ENCODE measurements at places on chromosomes 2 and 18.

GRCh38 chr2:64640153-64641044 is 13.3 kb downstream of the SERTAD2 start:
- DNase-seq = no peak

DNA sequence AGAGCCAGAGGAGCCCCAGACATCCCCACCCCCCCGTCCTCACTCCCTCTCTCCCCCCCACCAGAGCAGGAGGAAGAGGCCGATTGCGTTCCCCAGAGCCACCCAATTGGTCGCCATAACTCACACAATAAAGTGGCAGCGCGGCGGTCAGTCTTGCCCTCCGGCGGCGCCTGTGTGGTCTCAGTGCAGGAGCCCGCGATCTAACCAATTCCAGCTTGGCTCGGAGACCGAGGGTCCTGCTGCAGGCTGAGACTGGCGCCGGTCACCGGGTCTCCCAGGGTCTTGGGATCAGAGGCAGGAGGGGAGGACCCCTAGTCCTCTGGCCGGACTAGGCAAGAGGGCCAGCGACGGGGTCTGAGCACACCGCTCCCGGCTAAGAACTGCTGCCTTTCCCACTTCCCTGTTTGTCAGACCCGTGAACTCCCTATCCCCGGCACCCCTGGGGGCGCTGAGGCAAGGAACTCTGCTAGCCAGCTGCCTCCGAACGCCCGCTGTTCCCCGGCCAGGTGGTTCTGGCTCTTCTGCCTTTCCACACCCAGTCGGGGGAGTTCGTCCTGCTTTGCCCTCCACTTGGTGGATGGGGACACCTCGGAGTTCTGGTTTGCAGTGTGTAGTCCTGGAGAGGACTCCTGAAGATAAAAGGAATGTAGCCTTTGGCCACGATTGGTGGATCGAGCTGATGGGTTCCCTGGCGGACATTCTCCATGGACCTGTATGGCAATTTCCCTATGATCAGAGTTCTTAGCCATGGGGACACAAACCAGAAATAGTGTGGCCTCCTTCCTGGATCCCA is 1.0 kb upstream of the HOXD12 start:
- DNase-seq = no peak

DNA sequence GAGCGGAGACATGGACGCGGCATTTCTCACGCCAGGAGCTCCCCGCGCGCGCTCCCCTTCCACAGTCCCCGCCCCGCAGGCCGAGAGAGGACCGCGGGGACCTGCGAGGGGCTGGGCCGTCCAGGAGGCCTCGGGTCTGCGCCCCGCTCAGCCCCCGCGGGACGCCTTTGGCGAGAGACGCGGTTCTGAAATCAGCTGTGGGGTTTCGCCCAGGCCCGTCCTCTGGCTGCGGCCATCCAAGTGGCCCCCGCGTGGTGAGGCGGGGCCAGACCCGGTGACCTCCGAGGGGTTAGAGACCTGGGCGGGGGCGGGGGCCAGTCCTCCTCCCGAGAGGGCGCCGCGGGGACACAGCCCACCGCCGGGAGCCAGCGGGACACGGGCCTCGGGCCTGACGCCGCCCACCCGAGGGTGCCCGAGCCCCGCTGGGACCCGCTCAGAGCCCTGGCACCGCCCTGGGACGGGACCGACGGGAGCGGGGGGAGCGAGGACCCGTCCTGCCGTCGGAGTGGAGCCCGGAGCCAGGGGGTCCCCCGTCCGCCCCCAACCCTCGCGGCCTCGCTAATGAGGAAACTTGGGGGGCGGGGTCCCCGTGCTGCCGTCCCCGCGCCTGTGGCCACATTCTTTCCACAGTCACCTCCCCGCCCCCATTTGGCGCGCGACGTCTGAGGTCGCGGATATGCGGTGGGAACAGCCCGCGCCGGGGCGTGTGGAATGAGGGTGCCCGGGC is 6.1 kb upstream of the SALL3 start:
- no peak for DNase-seq

GRCh38 chr2:150169237-150169629 is 318.2 kb downstream of the RND3 start:
- DNase-seq = no peak

DNA sequence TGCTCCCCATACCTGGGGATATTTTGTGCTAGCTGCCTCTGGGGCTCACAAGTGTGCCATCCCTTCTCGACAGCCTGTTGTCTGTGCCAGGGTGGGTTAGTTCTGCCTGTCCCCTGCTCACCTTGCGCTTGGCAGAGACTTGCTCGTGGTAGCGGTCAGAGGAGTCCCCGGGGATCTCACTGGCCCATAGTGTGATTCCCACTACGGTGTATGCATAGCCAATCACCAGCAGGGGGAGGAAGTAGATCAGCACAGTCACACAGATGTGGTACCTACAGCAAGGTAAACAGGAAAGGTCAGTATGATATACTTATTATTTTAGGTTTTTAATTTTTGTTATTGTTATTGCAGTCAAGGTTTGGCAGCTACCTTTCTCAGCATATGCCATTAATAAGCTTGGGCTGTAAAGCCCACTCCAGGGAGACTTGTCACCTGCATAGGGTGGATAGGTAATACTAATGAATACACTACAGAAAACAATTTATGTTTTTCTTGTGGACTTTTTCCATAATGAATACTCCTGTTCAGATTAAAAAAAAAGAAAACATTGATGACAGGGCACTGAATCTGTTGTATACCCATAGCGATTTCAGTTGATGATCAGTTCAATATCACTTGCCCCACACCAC is 95.2 kb downstream of the POLE4 start:
- no peak for DNase-seq

DNA sequence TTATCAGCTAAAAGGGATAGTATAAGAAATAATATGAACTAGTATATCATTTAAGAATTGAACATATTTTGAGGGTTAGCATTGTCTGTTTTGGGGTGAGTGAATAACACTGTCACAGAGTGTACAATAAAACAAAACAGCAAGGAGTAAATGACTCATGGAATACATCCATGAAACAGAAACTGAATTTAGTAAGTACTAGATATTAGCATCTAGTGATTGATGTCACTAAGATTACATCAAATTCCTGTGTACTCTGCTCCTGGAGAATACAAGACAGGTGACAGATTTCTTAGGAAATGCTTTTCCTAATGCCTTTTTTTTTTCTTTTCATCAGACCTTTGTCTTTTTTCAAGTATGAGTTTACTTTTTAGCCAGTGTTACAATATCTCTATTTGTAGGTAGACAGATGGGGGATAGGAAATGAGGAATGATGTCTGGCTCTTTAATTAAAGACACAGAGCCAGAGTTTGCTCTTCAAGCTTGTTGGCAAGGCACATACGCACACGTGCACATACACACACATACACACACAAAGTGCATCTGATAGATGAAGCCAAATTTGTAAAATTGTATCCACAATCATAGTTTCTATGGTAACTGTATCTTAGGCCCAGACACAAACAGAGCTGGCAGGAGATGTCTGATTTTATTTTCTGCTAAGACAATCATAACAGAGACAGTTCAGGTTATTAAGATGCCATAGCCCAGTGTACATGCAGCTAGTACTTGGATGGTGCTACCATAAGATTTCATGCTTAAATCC is 138.2 kb upstream of the NRP2 start:
- DNase-seq = no peak

GRCh38 chr18:58819051-58819450 is 45.6 kb upstream of the ZNF532 start:
- no peak for DNase-seq

GRCh38 chr2:177241711-177242120 is 22.8 kb downstream of the NFE2L2 start:
- DNase-seq = no peak

DNA sequence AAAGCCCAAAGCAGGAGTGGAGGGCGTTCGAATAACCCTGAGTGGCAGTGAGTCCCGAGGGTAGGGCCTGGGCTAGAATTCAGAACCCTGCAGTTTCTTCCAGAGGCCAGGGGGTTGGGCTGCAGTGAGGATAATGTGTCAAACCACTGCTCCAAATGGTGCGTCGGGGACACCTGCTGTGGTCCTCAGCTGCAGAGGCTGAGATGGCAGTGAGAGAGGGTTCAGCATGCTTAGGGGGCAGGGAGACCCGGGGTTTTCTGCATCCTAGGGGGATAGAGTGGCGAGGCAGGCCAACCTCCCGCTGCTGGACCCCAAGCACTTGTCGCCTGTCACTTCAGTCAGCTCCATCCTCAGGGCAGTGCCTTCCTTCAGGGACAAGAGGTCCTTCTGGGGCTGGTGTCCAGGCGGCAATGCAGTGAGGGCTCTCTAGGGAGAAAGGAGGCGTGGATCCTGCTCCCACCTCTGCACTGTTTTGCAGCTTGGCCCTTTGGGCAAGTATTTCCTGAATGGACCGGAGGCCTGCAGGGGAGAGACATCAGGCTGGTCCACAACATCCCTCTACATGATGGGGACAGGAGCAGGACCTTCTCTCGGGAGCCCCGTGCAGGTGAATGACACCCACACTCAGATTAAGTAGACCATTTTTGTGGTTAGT is 8.4 kb upstream of the NTSR2 start:
- DNase-seq = no peak

DNA sequence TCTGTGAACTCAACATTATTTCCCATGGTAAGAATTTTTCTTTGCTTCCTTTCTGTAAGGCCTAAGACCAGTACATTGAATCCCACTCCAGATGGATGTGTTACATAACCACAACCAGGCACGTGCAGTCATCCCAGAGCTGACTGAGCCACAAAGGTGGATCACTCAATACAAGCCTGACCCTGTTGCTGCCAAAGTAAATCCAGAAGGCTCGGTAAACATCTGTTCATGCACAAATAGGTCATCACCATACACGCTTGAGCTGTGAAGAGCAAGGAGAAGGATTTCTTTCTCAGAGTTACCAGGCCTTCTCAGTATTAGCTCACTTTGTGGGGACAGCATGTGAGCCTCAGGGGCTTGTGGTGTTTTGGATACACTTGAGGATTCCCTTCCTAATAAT is 791.4 kb upstream of the FANCL start:
- DNase-seq = no peak

- no peak for DNase-seq
These were observed 101.5 kb upstream of the GRB14 start for GRCh38 chr2:164722616-164723338.

GRCh38 chr2:144208924-144209323 is 311.0 kb downstream of the ZEB2 start:
- no peak for DNase-seq

DNA sequence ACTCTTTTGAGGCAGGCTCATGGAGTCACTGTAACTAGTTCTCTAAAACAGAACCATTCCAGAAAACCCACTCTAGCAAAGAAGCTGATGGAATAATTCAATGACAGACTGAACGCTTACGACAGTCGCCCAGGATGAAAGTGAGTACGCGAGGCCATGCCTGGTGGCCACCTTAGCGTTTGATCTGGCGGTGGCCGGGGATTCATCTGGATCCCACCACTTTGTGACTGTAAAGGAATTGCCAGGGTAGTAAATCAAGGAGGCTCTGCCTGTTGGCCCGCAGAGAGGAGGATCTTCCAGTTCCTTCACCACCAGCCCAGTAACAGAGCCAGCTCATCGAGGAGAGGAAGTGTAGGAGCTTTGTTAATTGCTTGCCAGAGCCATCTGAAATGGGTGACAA is 34.6 kb downstream of the GREB1 start:
- DNase-seq = no peak

GRCh38 chr2:216202626-216203250 is 93.6 kb downstream of the XRCC5 start:
- no peak for DNase-seq

DNA sequence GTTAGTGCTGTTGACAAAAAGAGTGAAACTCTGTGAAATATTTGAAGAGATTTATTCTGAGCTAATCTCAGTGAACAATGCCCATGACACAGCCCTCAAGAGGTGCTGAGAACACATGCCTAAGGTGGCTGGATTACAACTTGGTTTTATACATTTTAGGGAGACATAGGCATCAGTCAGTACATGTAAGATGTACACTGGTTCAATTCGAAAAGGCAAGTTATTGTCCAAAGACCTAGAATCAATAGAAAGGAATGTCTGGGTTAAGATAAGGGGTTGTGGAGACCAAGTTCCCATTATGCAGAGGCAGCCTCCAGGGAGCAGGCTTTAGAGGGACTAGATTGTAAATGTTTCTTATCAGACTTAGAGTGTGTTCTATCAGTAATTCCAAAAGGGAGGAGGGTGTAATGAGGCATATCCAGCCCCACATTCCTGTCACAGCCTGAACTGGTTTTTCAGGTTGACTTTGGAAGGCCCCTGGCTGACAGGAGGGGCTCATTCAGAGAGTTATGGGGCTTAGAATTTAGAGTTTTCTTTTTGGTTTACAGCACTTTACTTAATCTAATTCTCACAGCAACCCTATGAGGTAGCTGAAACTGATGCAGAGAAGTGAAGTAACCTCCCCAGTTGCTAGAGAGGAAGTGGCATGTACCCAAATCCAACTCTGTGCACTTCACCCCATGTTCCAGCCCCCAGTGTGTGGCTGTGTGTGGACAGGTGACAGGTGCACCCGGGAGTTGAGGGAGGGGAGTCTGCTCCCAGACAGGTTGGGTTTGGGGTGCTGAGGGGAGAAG is 28.3 kb upstream of the ASAP2 start:
- no peak for DNase-seq

DNA sequence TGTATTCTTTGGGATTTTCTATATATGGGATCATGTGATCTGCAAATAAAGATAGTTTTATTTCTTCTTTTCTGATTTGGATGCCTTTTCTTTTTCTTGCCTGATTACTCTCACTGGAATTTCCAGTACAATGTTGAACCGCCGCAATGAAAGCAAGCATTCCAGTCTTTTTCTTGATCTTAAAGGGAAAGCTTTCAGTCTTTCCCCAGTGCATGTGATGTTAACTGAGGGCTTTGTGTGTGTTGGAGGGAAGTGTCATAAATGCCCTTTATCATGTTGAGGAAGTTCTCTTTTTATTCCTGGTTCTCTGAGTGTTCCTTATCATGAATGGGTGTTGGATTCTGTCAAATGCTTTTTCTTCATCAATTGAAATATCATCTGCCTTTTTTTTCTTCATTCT is 16.9 kb upstream of the CYBRD1 start:
- DNase-seq = no peak

DNA sequence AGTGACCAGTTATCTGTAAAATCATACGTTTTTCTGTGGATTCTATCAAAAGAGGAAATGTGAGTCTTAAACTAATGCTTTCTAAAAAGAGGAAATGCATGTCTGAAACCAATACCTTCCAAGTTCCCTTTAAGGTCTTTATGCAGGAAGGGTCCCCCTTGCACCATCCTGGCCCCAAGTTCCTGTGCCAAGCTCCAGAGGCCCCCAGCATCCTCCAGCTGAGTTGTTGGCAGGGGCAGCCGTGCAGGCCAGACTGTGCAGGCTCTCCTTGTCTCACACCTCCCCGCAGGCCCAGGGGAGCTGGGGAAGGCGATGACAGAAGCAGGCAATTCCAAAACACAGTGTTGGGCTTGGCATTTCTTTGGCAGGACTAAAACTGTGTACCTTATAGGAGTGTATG is 39.2 kb downstream of the DPYSL5 start:
- no peak for DNase-seq

DNA sequence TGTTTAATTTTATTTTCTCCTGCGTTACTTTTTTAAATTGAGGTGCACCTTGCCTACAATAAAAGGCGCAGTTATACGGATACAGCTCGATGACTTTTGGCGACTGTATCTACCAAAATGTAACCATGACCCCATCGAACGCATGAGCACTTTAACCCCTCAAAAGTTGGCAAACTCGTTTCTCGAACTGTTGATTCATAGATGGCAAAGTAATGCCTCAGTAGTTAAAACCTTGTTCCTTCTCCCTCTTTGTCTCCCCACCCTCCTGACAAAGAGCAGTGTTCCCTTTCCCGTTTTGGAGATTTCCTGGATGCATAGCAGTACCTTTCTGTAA is 577 bp downstream of the MOGAT1 start:
- no peak for DNase-seq

GRCh38 chr18:57984490-57985115 is 59.4 kb upstream of the NEDD4L start:
- DNase-seq = no peak

All from stimulated activated CD8-positive, alpha-beta memory T cell treated with anti-CD3 and anti-CD28 coated beads, Interleukin-2, amount 100 ng/mL, for 1 hour (primary cell).